CD4-positive, alpha-beta T cell treated with Interleukin-1 beta for 1 hour (primary cell): ENCODE measurements at places on chromosomes 2 and 18.

- no peak for DNase-seq
These were observed 135.3 kb upstream of the NOSTRIN start for GRCh38 chr2:168667156-168667555.

GRCh38 chr2:205685314-205686055, 3.2 kb downstream of the NRP2 start:
- DNase-seq = no peak

GRCh38 chr2:222269132-222269531, 29.7 kb downstream of the PAX3 start:
- no peak for DNase-seq

- DNase-seq = no peak
These were observed 343.8 kb upstream of the EPHA4 start for GRCh38 chr2:221915926-221916325.

- peak; percentile 47 for DNase-seq
These were observed at the start of gene SPIRE1 for GRCh38 chr18:12657684-12658425. Gene SPIRE1 (minus strand): TSS chr18:12658107. CDS start chr18:12657866, 241 bp downstream.

DNA sequence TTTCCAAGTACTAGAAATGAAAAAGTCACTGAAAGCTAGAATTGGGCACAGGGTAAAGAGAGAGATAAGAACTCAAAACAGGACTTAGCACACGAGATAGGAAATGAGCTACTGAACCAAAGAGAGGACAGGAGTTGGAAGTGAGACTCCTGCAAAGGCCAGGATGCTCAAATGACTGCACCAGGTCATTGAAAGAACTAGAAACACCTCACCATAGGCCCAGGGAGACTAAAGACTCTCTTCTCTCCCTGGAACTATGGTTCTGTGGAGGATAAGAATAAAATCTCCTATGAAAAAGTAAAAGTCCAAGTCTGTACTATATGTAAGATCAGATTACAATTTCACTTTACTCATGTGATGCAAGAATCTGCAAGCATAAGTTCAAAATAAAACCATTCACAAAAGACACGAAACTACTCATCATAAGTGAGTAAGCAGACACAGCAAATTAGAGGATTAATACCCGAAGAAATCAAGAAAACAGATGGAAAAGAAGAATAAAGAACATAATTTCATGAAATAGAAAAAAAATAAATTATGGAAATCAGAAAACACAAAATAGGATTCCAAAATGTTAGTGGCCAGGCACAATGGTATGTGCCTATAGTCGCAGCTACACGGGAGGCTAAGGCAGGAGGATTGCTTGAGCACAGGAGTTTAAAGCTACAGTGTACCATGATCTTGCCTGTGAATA, 6.5 kb downstream of the NBAS start:
- DNase-seq = no peak

DNA sequence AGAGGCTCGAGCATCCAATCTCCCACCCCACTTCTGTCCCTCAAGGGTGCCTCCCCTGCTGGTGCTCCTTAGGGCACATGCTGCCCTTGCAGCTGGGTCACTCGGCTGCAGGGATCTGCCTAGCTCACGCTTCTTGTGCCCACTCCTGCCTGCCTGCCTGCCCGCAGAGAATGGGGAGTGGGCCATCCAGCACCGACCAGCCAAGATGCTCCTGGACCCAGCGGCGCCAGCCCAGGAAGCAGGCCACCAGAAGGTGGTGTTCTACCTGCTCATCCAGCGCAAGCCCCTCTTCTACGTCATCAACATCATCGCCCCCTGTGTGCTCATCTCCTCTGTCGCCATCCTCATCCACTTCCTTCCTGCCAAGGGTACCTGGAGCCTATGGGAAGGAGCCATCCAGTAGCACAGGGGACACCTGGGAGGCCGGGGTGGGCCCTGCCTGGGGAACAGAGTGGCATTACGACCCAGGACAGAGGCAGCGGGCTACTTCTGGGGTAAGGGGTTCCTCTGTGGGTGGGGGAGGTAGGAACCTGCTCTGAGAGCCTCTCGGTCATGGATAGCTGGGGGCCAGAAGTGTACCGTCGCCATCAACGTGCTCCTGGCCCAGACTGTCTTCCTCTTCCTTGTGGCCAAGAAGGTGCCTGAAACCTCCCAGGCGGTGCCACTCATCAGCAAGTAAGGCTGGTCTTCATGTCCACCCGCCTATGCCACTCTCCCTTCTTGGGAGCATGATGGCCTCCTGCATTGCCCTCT, 3.4 kb downstream of the CHRNG start:
- DNase-seq = no peak

DNA sequence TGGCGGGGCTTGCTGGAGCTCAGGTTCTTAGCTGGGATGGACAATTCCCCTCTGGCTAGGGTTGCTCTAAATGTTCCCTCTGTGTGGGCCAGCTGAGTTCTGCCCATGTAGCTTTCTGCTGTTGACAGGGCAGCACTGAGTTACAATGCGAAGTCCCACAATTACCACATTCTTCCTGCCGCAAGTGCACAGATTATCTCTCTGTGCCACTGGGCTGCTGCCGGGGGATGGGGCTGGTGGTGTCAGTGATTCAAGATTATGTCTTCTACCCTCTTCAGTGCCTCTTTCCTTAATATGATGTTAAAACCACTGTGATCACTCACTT, 708.1 kb downstream of the SLC4A3 start:
- no peak for DNase-seq
